DMS 273 treated with DMSO at 0.1 percent for 48 hours (cell line): ENCODE measurements at places on chromosomes 2 and 18.
A peak's percentile ranks its signal among the peaks of the same experiment; 100 is the strongest.

DNA sequence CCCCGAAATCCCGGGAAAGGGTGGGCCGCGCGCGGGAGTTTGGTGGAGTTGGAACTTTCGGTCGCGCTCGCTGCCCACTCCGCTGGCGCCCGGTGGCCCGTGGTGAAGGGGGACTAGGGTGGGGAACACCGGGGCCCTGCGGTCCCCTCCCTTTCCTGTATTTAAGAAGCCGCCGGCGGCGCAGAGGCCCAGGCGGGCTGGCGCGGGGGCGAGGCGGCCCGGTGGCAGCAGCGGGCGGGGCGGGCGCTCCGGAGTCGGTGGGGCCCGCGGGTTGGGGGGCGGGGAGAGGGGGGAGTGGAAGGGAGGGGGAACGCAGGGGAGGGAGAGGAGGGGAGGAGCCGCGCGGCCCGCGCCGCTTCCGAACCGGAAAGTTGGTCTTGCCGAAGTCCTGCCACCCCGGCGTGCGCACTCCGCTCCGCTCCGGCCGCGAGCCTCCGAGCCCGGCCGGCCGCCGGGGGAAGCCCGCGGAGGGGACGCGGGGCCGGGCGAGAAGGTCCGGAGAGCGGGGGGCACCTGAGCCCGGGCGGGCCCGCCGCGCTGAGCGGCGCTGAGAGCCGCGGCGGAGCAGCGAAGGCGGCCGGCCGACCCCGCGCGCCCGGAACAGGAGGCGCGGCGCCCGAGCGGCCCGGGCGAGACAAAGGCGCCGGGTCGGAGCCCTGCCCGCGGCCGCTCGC, 425 bp upstream of the SALL3 start:
- DNase-seq, result no peak

- no peak for DNase-seq
Measured at GRCh38 chr2:111709321-111709720, 174.7 kb downstream of the ANAPC1 start.

DNA sequence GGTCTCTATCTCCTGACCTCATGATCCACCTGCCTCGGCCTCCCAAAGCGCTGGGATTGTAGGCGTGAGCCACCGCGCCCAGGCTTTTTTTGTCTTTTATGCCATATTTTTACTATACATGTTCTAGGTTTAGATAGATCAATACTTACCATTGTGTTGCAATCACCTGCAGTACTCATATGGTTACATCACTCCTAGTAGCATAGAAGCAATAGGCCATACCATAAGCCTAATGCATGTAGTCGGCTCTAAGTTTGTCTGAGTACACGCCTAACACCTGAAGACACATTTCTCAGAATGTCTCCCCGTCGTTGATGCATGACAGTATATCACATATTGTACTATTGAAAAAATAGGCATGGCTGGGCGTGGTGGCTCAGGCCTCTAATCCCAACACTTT, 27.1 kb upstream of the TGIF1 start:
- DNase-seq, result no peak

- DNase-seq, result no peak
Measured at GRCh38 chr2:136297312-136297711, 179.4 kb upstream of the CXCR4 start.

GRCh38 chr2:120444691-120445240, 98.8 kb downstream of the INHBB start:
- no peak for DNase-seq

DNA sequence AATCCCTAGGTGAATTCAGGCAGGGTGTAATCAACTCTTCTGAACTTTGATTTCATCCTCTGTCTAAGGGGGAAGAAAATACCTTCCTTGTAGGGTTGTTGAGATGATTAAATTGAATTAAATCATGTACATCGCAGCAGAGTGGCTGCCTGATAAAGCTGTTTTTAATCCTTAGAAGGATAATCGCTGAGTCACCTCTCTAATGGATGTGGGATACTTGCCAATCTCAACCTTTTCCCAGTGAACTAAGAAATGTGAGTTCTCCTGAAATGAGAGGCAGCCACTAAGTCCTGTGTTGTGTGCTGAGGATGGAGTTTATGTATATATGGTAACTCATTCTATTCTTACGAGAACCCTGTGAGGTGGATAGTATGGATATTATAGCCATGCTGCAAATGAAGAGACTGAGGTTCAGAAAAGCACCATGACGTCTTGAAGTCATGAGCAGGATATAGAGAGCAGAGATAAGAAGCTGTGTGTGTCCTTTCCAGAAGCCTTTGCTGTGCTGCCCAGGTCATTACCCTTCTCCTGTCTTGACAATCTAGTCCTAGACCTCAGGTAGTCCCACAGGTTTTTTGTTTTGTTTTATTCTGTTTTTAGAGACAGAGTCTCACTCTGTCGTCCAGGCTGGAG, 93.3 kb downstream of the HNRNPLL start:
- DNase-seq, result peak; percentile 29

- DNase-seq, result no peak
Measured at GRCh38 chr2:230794497-230794896, 70.2 kb upstream of the ITM2C start.

GRCh38 chr2:200365209-200365608, 58.7 kb downstream of the SPATS2L start:
- DNase-seq, result no peak

- no peak for DNase-seq
Measured at GRCh38 chr2:112623913-112624777, 21.6 kb upstream of the SLC20A1 start.

DNA sequence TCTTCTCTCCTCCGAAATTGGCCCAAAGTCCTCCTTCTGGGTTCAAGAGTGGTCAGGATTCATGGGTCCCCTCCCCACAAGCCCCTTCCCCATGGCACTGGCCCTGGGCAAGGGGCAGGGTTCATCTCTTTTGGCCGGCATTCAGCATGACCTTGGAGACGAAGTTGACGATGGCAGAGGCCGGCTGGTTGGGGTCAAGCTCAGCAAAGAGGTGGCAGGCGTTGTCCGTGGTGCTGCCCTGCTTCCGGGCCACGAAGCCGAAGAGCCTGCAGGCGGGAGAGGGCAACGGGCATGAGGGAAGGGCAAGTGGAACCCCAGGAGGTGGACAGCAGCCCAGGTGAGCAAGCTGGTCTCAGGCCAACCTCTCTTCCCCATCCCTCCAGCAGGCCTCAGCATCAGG, 198.5 kb downstream of the TNS1 start:
- DNase-seq, result no peak

- DNase-seq, result no peak
Measured at GRCh38 chr2:65877331-65878010, 445.1 kb upstream of the SPRED2 start.

DNA sequence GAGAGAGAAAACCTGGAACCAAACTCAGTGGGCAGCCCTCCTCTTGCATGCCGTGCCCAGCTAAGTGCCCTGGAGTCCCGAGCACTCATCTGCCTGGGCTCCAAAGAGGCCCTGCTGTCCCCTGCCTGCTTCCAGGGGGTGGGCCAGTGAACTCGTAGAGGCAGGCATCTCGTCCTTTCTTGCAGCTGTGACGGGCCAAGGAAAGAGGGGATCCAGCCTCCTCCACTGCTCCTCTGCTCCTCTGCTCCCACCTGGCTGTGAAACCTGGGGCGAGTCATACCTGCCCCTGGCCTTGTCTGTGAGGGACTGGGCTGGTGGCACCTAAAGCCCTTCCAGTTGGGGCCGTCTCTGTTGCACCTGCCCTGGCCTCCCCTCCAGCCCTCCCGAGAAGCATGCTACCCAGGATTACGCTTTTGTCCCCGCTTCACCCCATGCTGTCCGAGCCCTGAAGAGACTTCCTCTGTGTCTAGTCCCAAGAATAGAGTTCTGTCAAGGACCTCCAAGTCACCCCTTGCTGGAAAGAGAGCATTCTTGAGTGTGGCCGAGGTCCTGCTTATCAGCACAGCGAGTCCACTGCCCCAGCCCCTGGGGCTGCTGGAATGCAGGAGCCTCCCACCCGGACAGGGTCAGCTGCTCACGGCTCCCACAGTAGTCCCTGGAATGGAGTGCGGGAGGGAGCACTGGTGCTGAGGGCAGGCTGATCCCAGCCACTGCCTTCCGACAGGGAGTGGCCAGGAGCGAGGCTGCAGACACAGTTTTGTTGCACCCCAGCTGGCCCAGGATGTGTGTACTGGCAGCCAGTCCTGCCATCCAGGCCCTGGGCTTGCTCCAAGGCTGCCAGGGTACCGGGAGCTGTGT, 14.3 kb downstream of the KCNK3 start:
- no peak for DNase-seq

DNA sequence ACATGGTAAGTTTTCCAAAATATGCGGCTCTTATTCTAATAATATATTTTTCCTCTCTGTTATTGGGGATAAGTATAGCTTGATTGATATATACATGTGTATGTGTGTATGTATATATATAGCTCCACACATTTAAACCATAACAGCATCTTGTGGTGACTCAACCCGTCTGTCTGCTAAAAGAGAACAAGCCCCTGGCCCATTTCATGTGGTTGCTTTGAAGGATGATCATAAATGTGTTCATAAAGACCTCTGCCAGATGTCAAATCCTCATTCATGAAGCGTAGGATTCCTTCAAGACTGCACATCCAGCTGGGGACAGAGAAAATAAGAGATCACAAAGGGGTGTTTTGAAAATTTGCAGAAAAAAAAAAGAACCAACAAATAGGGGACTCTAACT, 79.3 kb downstream of the RHOB start:
- DNase-seq, result no peak

DNA sequence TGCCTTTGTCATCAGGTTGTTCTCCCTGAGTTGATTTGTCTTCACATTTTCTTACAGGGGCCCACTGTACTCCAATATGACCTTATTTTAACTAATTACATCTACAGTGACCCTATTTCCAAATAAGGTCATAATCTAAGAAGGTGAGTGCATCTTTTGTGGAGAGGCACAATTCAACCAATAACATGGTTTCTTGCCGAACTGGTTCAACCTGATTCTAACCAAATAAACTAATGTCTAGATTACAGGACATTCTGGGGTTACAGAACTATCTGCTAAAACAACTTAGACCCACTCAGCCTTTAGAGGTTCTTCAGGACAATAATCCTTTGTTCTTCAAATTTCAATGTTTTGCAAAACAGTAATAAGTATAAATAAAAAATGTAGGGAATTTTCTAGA, 496.5 kb upstream of the SOX11 start:
- DNase-seq, result no peak

DNA sequence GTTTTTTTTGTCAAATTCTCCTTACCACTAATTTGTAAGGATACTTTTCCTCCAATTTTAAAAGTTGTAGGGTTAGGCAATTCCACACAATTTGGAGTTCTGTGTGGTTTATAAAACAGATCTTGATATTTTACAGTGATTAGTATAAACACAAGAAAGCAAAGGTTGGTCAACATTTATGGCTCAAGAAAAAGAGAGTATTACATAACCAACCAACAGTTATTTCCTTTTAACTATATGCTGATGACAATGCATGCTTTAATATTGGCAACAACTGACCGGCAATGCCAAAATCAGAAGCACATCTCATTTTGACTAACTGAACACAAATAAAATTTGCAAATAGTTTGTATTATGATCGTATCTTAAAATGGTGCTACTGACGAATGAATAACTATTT, 137.2 kb downstream of the CDH2 start:
- DNase-seq, result no peak

GRCh38 chr2:84830758-84831500, 50.0 kb downstream of the TRABD2A start:
- no peak for DNase-seq

DNA sequence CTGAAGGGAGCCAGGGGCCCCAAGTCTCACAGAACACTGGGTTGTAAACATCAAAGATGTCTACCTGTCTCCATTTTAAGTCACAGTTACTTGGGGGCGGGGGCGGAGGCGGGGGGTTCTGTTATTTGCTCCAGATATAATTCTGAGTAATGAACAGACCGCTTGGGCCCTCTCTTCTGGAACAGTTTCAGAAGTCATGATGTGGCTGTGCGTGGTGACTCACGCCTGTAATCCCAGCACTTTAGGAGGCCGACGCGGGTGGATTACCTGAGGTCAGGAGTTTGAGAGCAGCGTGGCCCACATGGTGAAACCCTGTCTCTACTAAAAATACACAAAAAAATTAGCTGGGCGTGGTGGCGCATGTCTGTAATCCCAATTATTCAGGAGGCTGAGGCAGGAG, 157.9 kb upstream of the APCDD1 start:
- DNase-seq, result no peak

DNA sequence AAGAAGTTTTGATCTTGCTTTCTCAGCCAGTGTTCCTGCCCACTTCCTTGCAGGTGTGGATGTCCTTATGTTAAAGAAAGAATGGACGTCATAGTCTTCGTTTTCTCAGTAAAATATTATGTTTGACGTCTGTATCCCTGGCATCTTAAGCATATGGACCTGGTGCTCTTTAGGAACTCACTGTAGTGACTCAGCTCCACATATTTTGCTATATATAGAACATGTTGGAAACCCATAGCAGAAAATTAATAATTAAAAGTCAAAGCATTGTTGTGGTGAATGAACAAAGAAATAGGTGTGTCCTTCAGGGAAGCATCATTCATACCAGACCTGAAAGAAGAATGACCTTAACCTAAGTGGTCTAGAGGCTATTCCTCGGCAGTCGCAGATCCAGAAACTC, 196.1 kb downstream of the MCFD2 start:
- DNase-seq, result no peak

- DNase-seq, result no peak
Measured at GRCh38 chr2:189150033-189150432, 29.5 kb downstream of the COL5A2 start.

DNA sequence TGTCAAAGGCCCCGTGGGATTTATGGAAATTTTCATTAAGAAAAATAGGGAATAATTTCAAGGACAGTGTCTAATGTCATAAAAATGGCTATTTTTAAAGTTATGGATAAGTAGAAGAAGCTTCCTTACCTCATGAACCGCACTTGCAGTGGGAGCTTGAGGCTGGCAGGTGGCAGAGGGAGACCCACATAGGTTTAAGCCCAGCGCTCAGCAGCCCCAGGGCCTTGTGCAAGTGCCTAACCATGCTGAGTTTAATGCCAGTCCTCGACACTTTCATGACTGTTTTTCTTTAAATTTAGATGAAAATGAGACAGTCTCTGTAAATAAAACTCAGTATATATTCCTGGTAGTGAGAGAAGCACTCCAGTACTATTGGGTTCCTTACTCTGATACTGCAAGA, 285.6 kb downstream of the CNTNAP5 start:
- DNase-seq, result no peak

GRCh38 chr2:195470622-195471021, 186.4 kb upstream of the SLC39A10 start:
- no peak for DNase-seq

- no peak for DNase-seq
Measured at GRCh38 chr18:29651122-29651680, 1391.3 kb downstream of the DSC3 start.

- DNase-seq, result no peak
Measured at GRCh38 chr2:57160976-57161375, 885.6 kb upstream of the VRK2 start.

- DNase-seq, result no peak
Measured at GRCh38 chr2:56102098-56102497, 81.7 kb upstream of the CCDC85A start.

DNA sequence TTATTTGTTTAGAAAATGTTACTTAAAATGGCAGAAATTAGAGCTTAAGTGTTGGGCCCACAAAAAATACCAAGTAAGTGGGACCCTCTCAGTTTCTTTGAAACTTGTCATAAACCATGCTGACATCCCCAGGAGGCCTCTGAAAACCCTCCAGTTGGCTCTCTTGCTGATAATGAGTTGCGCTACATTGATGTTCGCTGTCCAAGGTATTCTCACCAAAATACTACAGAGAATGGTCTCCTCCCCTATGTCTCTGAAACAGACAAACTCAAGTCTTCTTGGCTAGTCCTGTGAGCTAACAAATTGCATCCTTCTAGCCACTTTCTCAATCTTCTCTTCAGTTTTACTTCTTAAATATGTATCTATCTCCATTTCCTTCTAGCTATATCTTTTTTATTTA, 669.4 kb downstream of the IRS1 start:
- DNase-seq, result no peak
